Globus pallidus (tissue), 1 donor: ENCODE measurements at places on chromosomes 1 and 21.

- DNase-seq: peak; percentile 66
These were observed 29.9 kb upstream of the RPTN start for GRCh38 chr1:152188673-152189591.

- no peak for DNase-seq
These were observed 22.5 kb downstream of the CACHD1 start for GRCh38 chr1:64492424-64492823.

DNA sequence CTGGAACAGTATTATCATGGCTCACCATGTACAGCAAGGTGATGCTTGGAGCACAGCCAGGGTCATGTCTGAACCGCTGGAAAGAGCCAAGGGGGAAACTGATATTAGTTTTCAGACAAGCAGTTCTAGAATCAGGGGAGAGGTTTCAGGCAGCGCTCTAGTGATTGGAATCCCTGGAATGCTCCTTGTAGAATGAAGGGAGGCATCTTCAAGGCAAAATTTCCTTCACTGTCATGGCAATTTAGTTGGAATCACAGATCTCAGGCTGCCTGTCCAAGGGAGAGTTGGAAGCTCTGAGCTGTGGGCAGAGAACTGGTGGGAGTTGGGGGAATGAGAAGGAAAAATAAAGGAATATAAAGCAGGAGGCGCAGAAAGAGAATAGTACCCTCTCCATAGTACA is 737.1 kb downstream of the PTPRU start:
- DNase-seq: no peak

- no peak for DNase-seq
These were observed 88.9 kb upstream of the NGF start for GRCh38 chr1:115426956-115427355.

DNA sequence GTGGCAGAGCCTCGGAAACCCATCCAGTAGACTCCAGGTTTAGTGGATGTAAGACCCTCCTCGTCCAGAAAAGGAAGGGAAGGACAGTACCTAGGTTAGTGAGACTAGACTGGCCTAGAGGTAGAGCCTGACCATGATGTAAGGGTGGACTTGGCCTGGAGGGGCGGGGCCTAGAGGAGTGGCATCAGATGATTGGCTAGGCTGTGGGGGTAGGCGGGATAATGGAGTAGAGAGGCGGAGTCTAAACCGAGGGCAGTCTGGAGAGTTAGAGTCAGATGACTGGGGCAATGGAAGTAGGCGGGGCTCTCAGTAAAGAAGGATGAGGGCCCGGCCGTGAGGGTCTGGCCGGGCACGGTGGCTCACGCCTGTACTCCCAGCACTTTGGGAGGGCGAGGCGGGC is 70.1 kb downstream of the EPHB2 start:
- DNase-seq: peak; percentile 63
